ENCODE measurements at places on chromosomes 6 and 20. TPM values are rescaled to one million over a fixed set of nuclear protein-coding genes. Genes with fewer than 3 reads are reported as not detected.
A peak's percentile ranks its signal among the peaks of the same experiment; 100 is the strongest.

- no peak for DNase-seq
These were observed 44.8 kb upstream of the ENPP1 start for GRCh38 chr6:131762984-131763383.

GRCh38 chr6:96687121-96687520 is 124.2 kb downstream of the FHL5 start:
- no peak for DNase-seq

DNA sequence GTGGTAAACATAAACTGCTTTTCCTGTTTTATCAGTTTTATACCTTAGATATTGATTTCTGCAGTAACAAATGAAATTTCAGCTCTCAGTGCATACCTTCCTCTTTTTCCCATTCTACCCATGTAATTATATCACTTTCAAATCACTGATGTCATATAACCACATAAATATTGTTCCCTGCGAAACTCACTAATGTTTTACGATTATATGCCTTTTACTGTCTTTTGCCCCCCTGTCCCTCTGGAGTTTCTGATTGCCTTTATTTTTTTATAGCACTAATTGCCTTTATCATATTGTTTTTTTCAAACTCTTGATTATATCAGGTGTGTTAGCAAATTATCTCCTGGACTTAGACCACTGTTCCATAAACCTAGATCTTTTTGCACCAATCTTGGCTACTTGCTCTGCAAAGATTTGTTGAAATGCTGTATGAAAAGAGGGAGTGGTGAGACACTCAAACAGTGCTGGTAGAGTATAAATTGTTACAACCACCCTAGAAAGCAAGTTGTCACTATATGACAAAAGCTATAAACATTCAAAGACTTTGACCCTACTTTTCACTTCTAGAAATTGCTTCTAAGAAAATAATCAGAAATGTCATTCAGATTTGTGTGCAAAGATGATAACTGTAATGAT is 29.6 kb upstream of the EDN1 start:
- DNase-seq, result no peak

DNA sequence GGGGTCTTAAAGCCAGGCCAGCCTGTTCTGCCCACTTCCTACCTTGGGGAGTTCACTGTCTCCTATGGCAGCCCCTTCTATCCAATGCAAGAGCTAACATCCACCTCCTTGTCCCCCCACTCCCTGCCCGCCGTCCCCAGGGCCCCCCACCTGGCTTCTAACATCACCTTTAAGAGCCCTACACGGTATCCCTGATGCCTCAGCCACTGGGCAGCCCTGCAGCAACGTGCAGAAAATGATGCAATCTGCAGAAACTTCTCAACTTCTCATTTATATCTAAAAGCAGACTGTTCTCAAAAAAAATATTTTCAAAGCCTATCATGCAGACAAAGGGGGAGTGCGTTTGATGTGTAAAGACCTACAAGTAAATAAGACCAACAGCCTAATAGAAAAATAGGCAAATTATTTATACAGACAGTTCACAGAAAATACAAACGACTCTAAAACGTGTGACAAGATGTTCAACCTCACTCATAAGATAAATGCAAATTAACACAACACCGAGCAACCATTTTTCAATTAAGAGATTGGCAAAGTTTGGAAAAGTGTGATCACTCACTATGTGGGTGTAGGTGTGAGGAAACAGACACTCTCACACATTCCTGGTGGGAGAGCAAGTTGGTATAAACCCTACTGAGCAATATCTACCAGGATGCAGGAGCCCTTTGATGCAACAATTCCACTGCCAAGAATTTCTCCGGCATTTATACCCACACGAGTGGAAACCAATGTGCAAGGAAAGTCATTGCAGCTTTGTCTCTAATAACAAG is 15.1 kb upstream of the HCK start:
- DNase-seq, result no peak

- DNase-seq, result peak; percentile 65
These were observed 2.6 kb upstream of the GPSM3 start for GRCh38 chr6:32194825-32195651.

- DNase-seq, result no peak
These were observed 28.3 kb downstream of the METTL24 start for GRCh38 chr6:110329714-110330436.

- no peak for DNase-seq
These were observed 26.5 kb downstream of the CD109 start for GRCh38 chr6:73722318-73723060.

DNA sequence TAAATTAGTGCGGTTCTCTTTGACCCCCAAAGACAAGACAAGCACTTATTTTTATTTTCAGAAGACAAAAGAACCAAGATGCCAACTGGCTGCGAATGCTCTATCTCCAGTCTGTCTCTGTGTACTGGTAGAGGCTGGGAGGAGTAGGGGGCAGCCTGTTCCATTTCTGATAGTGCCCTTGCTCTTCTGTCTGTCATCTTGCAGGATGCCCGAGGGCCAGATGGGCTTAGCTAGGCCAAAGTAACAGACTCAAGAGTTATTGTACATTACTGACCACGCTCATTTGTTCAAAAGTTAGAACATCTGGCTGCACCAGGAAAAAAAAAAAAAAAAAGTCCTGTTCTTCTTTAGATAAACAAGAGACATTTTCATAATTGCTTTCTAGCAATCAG is 198.1 kb upstream of the UST start:
- DNase-seq, result no peak

GRCh38 chr6:147033267-147033666 is 170.9 kb upstream of the STXBP5 start:
- DNase-seq, result no peak

DNA sequence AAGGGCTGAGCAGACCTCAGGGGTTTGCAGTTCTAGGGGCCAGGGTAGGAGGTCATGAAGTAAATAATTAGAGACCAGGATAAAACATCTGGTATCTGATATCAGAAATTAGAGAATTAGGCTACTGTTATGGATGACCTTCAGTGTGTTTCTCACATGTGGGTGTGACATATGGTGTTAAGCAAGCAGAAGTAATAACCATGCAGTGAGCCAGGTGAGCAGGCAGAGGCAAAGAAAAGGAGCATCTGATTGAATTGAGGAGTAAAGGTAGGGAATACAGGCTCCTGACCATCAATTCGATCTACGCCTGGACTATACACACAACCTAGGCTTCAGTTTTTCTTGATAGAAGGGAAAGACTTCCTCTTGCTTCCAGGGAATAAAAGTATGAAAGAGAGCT is 34.7 kb upstream of the MAP3K7 start:
- no peak for DNase-seq

DNA sequence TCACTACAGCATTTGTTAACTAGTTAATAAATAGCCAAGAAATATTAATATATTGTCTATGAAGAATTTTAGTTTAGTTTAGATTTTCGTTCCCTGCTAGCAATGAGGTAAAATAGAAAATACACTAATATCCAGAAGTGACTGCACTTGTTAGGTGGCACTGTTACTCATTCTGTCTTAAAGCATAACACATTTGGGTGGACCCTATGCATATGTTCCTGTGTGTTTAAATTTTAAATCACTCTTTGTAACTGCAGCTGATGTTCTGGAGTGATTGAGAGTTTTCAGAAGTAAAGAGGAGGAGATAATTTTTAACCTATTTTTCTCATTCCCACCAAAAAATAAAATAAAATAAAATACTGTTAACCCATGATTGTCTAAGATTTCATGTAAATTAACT is 73.9 kb upstream of the SOX4 start:
- DNase-seq, result no peak

GRCh38 chr20:35947489-35947888 is 6.8 kb downstream of the SCAND1 start:
- DNase-seq, result no peak

GRCh38 chr20:23626040-23626620 is 11.6 kb downstream of the CST3 start:
- no peak for DNase-seq

The KCNG1 gene
- 0.14 TPM for total RNA-seq

The TCP1 gene
- 124 TPM for total RNA-seq

The TNXB gene
- 17.1 TPM for total RNA-seq

The AARS2 gene
- 9.2 TPM for total RNA-seq

The GCM1 gene
- total RNA-seq, result 0.08 TPM

The HS3ST5 gene
- not detected for total RNA-seq

The SLC22A3 gene
- total RNA-seq, result 7.6 TPM

The DYNLT1 gene
- total RNA-seq, result 17.7 TPM
